ENCODE measurements at places on chromosomes 12 and 14. TPM values are rescaled to one million over a fixed set of nuclear protein-coding genes. Genes with fewer than 3 reads are reported as not detected.

- no peak for DNase-seq
These were observed 59.2 kb downstream of the STXBP6 start for GRCh38 chr14:24990773-24991172.

CCDC85C gene
- total RNA-seq: 7.5 TPM

DNA sequence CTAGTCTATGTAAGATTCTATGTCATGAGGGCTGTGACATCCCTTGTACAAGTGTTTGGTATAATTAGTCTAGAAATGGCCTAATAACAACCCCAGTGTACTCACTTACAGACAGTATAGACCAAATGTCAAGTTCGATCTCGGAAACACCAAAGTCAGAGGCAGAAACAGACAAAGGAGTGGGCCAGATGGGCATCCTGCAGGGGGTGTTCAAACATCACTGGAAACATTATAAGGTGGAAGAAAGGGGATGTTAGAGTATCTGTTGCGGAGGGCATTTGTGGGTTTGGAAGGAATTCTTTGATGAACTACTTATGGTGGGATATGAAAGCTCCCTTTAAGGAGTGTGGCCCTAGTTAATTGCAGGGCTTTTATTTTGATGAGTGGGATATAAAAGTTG is 134.6 kb downstream of the ESR2 start:
- DNase-seq: no peak

CD9 gene
- total RNA-seq: 0.36 TPM

DNA sequence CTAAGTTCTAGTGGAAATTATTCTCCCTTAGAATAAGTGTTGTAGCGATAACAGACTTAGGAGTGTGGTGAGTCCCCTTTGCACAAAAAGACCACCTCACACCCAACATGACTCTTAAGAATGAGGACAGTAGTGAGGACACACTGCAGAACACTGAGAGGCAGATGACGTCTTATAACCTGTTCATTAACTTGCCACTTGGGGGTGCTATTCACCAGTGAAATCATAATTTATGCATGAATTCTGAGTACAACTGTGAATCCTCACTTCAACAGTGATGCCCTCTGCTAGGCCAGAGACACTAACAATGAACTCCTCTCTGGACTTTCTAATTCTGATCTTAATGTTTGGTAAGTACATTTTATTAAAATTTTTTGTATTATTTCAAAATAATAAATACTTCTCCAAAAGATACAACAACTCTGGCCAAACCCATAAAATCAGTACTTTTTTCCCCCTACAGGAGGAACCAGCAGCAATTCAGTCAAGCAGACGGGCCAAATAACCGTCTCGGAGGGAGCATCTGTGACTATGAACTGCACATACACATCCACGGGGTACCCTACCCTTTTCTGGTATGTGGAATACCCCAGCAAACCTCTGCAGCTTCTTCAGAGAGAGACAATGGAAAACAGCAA is 274.7 kb downstream of the DAD1 start:
- DNase-seq: no peak

GRCh38 chr12:57429473-57430111 is 1.3 kb downstream of the R3HDM2 start:
- no peak for DNase-seq

- no peak for DNase-seq
These were observed 58.0 kb upstream of the KRAS start for GRCh38 chr12:25308756-25309155.

RFLNA gene
- total RNA-seq: not detected

- no peak for DNase-seq
These were observed 83.5 kb downstream of the PAPOLA start for GRCh38 chr14:96585672-96586013.

DNA sequence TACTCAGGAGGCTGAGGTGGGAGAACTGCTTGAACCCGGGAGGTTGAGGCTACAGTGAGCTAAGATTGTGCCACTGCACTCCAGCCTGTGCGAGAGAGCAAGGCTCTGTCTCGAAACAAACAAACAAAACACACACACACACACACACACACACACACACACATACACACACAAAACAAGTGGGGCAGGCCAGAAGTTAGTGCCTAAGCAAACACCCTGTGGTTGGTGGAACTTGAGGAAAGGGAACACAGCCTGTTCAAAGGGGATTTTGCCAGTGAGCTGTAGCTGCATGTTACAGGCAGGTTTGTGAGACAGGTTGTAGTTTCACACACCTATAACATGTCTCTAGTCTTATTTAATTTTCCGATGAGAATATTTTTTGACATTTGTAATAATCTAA is 175.3 kb upstream of the CLEC14A start:
- no peak for DNase-seq

GRCh38 chr12:104495786-104496185 is 39.0 kb downstream of the CHST11 start:
- no peak for DNase-seq

DNA sequence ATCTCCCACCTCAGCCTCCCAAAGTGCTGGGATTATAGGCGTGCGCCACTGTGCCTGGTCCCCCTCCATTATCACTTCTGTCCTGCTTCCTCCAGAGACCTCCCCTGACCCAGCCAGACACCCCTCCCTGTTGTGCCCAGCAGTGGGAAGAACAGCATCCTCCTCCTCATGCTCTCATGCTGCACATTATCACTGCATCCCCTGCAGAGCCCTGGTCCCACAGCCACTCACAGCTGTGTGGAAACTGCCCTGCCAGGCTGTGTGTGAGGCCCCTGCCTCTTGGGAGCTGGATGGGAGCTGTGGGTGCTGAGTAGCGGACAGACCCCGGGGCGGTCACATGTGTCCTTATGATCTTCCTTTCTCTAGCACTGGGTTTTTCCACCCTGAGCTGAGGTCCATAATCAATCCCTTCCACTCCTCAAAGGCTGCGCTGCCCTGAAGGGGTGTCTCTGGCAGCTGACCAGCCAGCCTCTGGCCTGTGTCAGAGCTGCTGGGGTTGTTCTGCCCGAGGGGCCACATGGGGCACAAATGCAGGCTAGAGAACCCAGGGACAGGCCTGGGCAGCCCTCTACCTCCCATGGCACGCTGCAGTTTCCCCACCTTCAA is 9.2 kb downstream of the HIP1R start:
- no peak for DNase-seq

DNA sequence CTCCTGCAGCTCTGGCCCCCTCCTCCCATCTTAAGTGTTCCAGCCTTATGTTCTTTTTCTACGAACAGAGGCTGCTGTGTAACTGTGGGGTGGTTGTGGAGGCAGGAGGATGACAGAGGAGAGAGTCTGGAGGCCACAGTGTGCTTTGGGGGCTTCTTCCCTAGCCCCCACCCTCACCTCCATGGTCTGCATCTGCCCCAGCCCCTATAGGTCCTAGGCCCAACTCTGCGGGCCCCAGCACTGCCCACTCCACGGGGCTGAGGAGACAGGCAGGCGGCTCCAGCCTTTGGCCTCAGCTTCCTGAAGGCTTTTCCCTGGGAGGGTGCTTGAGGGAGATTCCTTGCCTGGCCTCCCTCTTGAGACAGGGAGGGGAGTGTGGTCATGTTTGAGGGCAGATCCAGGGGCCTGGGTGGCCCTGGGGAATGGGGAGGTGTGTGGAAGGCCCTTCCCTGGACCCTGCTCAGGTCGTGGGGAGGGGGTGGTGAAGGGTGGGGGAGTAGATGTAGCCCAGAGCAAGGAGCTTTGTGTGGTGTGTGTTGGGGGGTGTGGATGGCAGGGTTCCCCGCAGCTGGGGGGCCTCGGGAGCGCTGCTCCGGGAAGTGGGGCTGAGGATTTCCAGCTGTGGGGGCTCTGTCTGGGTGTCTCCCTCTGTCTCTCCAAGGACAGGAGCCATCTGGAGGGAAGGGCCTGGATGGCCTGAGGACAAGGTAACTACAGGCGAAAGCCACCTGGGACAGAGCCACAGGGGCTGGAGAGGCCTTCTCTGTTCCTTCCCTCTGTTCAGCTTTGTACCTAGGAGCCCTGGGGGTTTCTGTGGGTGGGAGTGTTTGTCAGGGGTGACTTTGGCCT is 1.1 kb downstream of the SMIM41 start:
- DNase-seq: no peak

DNA sequence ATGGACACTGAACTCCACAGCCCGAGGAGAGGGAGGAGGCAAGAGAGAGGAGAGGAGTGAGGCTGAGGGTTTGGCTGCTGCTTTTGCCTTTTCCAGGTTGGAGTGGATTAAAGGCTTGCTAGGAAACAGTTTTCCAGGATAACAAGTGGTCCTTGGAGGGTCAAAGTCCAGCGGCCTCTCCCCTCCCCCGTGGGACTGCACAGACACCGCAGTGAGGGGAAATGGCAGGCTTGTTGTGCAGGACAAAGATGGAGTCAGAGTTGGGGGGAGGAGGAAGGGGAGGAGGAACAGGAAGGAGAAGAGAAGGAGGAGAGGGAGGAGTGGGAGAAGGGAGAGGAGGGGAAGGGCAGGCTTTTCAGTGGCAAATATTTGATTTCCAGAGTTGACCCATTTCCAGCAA is 245.5 kb downstream of the RBM19 start:
- no peak for DNase-seq

DNA sequence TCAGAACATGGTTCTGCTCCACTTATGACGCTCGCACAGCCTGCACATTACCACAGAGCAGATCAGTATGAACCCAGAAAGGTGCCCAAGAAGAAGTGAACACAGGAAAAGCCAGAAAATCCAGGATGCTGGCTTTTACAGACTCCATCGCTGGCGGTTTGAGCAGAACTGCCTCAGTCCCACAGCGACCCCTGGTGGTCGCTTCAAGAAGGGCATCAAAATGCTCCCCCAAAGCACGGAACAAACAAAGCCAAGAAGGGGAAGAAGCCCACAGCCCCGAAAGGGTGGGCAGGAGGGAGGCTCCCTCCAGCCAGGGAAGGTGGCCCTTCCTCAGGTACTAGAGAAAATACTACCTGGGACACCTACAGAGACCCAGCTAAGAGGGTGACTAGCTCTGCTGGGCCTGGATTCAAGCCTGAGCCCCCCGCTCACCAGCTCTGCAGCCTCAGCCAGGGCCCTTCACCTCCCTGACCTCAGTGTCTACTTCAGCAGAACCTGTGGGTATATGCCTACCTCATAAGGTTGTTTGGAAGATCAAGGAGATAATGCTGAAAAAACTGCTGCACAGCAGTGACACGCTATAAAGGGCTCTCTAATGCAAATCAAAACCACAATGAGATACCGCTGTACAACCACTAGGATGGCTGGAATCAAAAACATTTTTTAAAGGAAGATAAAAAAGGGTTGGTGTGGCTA is 98.1 kb downstream of the NCOR2 start:
- DNase-seq: peak; percentile 66

- DNase-seq: no peak
These were observed 139.0 kb downstream of the SMOC1 start for GRCh38 chr14:70018230-70018629.

- no peak for DNase-seq
These were observed 135.0 kb downstream of the ANO6 start for GRCh38 chr12:45350861-45351260.

HSPA2 gene
- total RNA-seq: 1.9 TPM

DNA sequence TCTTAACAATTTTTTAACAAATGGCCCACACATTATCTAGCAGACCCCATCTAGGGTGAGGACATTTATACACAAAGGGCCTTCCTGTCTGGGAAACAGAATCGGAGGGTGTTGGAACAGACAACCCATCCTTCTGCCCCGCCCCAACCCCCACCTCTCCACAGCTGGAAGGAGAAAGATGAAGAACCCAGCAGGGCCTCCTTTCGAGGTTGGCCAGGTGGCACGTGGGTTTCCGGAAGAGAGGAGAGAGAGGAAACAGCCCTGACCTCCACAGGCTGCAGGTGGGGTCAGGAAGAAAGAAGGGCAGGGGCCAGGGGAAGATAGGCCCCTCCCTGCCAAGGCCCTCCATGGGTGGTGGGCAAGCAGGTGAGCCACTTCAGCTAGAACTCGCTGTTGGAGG is 57.2 kb downstream of the LRRC74A start:
- no peak for DNase-seq

- DNase-seq: no peak
These were observed 116.2 kb downstream of the BBS10 start for GRCh38 chr12:76232013-76232412.

GRCh38 chr12:58481811-58482210 is 438.5 kb downstream of the LRIG3 start:
- DNase-seq: no peak

PKP2 gene
- 0.31 TPM for total RNA-seq

- no peak for DNase-seq
These were observed 64.9 kb upstream of the FAM181A start for GRCh38 chr14:93862265-93862664.

RHNO1 gene
- total RNA-seq: 26.5 TPM

GRCh38 chr14:97266653-97267052 is 469.5 kb downstream of the VRK1 start:
- DNase-seq: no peak

DNA sequence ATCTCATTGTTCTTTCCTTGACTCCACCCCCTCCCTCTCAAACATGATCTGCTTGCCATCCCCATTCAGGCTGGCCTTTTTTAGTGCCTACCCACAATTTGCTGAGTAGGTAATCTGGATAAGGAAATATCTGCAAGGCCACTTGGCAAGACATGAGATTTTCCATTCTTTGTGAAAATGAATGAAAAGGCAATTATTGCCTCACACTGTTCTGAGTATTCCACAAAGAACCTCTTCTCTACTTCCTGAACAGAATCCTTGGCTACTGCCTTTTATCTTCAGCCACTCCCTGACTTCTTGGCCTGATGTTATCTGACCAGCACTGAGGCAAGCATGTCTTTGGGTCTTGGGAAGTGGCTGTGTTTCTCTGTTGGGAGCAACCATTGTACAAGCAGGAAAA is 263.2 kb upstream of the ATP2B1 start:
- DNase-seq: no peak

RAD51AP1 gene
- 0.93 TPM for total RNA-seq

SPRYD3 gene
- 21.0 TPM for total RNA-seq

- DNase-seq: no peak
These were observed 43.3 kb downstream of the NCKAP5L start for GRCh38 chr12:49784756-49785409.

DNA sequence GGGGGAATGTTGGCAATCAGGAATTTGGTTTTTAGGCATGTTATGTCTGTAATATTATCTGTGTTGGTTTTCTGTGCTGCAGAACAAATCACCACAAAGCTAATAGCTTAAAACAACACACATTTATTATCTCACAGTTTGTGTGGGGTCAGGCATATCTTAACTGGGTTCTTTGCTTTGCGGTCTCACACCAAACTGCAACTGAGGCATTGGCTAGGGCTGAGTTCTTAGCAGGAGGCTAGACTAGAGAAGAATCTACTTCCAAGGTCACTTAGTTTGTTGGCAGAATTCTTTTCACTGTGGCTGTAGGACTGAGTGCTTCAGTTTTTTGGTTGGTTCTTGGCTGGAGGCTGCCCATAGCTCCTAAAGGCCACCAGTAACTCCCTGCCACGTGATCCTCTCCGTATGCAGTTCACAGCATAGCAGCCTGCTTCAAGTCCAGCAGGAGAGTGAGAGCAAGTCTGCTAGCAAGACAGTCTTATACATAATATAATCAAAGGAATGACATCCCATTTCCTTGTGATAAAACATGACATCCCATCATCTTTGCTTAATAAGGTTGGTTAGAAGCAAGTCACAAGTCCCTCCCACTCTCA is 21.6 kb downstream of the ATF1 start:
- DNase-seq: no peak

DNA sequence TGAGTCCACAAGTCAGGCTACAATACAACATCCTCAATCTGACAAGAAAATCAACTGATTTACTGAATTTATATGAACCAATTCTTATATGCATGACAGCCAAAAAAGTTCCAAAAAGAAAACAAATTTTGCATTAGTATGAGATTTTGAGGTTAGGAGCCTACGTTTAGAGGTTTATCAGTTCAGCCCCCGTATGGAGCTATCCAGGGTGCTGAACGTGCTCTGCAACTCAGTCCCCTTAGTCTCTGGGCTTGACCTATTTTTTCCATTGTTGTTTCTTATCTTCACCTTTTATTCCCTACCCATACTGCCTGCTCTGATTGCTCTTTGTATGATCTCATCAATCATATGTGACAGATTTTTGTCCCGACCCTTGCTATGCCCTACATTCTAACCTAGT is 693.0 kb downstream of the NRXN3 start:
- DNase-seq: no peak

All from CD4-positive, alpha-beta T cell (primary cell).